ENCODE measurements at places on chromosomes 13 and 19.

GRCh38 chr13:53110181-53110580 lies 81.6 kb downstream of the OLFM4 start:
- DNase-seq: no peak

- DNase-seq: no peak
Observed at GRCh38 chr19:41910240-41910991, 17.8 kb downstream of the ERFL start.

DNA sequence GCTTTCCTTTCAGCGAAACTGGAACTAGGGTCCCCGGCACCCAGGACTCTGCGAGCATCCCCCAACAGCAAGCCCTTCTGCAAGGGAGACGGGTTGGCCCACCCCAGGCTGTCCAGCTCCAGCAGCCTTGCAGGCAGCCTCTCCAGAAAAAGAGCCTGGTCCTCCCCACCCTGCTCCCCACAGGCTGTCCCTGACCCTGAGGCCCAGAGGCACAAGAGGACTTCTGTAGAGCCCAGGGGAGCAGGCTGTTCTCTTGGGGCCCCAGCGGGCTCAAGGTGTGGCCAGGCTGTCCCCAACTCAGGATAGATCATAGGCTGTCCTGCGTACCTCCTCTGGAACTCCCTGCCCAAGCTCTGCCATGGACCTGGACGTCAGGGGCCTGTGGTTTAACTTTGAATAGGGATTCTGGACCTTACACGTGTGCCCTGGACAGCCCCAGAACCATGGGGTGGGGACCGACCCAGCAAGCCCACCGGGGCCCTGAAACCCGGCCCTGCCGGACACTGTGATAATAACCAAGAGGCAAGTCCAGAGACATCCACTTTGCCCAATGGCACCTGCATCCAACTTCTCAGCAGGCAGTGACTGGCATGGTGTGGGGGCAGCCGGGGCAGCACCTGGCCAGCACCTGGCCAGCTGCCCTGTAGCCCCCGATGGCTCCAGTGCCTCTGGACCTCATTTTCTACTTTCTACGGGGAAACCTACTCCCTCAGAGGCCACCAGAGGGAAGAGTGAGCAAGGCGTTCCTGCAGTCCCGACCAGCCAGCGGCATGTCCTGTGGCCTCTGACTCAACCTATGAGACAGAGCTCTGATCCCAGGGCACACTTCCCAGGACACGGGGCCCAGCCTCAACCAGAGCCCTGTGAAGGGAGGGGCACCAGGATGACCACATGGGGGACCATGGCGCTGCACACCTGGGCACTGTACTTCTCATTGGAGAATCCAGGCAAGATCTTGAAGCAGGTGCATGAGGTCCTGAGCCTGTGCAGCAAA lies 50.9 kb upstream of the TPM4 start:
- DNase-seq: peak; percentile 55

- DNase-seq: no peak
Observed at GRCh38 chr19:8466018-8466417, 21.2 kb downstream of the HNRNPM start.

GRCh38 chr13:94312511-94313216 lies 166.8 kb downstream of the DCT start:
- DNase-seq: no peak

DNA sequence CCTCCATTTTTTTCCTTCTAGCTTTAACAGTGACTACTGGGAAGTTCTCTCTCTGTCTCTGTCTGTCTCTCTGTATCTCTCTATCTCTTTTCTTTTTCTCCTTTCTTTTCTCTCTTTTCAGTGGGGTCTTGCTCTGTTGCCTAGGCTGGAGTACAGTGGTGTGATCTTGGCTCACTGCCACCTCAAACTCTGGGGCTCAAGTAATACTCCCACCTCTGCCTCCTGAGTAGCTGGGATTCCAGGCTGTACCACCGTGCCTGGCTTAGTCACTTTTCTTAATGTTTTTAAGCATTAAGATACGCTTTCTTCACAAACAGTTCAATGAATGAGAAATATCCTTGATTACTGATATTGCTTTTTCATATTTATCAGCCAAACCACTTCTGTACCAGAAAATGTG lies 13.1 kb downstream of the PCCA start:
- no peak for DNase-seq

DNA sequence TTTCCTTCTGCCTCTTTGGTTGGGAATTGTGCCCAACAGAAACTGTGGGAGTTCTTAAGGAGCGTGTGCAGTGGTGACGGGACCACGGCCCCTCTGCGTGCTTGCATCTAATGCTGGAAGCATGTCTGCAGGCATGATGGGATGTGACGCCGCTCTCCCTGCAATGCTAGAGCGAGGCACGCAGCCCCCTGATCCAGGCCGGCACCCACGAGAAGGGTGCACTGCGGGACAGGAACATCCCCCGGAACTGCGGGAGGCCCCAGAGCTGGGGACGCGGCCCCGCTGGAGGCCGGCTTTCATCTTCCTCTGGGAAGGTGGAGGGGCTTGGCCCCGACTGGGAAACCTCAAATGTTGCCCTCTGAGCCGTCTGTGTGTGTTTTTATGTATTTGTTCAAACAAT lies 32.7 kb downstream of the TMEM255B start:
- DNase-seq: no peak

DNA sequence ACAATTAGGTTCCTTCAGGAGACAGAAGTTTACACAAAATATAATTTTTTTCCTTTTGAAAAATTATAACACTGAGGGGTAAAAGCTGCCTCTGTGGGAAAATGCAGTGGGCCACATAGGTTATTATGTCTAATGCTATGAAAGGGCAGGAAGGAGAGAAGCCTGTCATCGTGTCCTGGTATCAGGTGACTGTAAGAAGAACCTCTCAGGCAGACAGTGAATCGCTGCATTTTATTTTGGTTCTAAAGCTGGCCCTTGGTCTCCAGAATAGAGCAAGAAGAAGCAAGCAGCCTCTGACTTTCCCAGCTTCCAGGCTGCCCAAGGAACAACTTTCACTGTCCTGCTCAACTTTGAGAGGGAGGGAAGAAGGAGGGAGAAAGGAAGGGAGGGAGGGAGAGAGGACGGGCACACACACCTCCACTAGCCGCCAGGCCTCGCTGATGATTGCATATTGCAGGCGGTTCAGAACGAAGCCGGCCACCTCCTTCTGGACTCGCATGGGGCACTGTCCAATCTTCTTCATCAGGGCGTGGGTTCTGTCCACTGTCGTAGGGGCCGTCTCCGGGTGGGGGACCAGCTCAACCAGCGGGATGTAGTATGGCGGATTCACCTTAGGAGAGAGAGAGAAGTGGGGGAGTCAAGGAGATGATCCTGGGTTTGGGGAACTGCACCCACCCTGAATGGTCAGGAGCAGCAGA lies 93.8 kb downstream of the CRYL1 start:
- no peak for DNase-seq

GRCh38 chr19:46080561-46080960 lies 39.8 kb upstream of the IGFL4 start:
- DNase-seq: peak; percentile 50

DNA sequence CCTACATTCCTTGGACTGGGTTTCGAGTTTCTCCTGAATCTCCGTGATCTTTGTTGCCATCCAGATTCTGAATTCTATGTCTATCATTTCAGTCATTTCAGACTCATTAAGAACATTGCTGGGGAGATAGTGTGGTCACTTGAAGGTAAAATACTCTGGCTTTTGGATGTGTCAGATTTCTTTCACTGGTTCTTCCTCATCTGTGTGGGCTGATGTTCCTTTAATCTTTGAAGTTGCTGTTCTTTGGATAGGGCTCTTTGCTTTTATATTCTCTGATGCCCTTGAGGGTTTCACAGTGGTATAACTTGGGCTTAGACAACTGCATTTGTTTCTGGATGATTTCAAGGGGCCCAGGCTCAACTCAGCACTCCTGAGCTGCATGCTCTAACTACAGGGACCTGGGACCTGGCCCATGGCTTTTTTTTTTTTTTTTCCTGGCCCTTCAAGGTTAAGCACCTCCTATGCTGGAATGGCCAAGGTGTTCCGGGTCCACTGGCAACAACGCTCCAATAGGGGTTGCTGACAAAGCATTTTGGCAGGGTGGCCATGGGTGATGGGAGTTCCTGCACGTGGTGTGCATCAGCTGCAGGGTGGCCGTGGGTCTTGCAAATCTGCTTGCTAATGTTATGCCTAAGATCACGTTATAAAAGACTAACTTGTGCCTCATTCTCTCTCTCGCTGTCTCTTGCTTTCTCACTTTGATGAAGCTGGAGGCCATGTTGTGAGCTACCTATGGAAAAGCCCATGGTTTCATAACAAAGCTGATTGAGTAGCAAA lies 5.9 kb upstream of the SIGLEC7 start:
- no peak for DNase-seq

- no peak for DNase-seq
Observed at GRCh38 chr19:51507192-51507591, 5.6 kb upstream of the SIGLEC12 start.

DNA sequence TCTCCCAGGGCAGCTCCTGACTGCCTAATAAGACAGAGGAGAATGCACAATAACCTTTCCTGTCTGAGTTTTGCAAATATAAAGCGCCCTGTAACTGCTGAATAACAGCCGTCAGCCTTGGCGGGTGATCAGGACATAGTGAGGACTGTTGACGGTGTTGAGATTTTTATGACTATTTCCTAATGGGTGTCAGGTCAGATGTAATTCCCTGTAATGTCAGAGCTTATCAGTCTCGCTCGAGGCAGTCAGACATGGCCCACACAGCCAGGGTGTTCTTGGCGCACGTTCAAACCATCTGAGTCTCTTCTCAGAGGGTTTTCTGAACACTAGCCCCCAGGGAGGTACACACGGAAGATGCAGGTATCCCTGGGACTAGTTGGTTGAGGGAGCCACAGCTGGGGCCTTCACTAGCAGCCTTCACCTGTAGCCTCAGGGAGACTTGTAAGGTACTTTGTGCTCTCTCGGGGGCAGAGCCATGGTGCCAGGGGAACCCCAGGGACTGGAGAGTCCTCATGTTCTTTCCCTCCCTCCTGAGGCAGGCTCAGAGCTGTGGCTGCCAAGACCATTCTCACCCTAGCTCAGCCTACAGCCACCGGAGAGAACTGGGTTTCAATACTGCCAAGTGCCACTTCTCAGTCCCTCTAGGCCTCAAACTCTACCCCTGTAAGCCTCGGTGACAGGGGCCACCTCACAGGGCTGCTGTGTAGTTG lies 213.1 kb downstream of the UQCRFS1 start:
- DNase-seq: no peak

DNA sequence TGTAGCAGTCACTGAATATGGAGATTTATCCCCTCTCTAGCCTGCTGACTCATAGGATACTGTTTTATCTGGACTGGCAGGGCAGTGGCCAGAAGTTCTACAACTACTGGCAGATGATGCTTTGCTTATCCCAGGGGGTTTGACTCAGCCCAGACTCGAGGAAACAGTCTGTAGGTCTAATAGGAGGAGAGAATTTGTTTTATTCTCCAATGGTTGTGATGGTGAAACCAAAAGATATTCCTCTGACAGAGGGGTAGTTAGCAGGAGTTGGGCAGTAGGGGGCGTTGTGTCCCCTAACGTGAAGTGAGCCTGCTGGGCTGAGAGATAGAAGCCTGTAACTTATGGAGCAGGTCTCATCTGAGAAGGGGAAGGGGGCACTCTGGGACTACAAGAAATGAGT lies 74.9 kb downstream of the WTIP start:
- no peak for DNase-seq

GRCh38 chr13:50512474-50513299 lies 330.8 kb downstream of the DLEU7 start:
- DNase-seq: no peak

DNA sequence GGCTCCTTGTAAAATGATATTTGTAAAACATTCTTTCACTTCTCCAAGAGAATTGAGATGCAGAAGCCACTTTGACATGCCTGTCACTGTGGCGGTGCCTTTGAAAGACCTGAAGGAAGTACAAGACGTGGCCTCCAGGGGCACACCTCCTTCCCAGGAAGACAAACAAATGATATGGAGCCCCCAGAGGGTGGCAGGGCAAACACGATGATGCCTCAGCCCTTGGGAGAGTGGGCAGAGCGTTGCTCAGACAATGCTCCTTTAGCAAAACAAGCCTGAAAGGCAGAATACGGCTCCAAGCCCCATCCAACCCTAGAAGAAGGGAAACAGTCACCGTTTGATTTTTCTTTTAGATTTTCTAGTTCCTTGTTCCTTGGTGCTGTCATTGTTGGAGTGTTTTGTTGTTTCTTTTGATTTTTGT lies 9.2 kb upstream of the ATP12A start:
- DNase-seq: no peak

GRCh38 chr19:19943848-19944582 lies 43.3 kb downstream of the ZNF93 start:
- no peak for DNase-seq

GRCh38 chr13:99384468-99384867 lies 77.3 kb upstream of the GPR183 start:
- no peak for DNase-seq

DNA sequence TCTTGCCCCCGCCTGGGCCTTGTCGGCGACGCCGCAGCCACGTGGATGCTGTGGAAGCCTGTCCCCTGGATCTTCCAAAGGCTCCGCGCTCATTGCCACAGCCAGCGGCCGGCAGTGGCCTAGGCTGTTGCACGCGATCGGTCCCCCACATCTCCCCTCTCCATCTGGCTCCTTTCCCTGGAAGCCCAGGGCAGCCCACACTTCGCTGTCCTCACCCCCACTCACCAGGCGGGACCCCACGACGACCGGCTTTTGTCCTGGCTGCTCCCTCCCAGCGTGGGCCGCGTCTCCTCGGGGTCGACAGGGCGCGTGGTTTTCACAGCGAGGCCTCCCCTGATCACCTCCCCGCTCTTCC lies 605 bp upstream of the TEX30 start:
- DNase-seq: no peak

DNA sequence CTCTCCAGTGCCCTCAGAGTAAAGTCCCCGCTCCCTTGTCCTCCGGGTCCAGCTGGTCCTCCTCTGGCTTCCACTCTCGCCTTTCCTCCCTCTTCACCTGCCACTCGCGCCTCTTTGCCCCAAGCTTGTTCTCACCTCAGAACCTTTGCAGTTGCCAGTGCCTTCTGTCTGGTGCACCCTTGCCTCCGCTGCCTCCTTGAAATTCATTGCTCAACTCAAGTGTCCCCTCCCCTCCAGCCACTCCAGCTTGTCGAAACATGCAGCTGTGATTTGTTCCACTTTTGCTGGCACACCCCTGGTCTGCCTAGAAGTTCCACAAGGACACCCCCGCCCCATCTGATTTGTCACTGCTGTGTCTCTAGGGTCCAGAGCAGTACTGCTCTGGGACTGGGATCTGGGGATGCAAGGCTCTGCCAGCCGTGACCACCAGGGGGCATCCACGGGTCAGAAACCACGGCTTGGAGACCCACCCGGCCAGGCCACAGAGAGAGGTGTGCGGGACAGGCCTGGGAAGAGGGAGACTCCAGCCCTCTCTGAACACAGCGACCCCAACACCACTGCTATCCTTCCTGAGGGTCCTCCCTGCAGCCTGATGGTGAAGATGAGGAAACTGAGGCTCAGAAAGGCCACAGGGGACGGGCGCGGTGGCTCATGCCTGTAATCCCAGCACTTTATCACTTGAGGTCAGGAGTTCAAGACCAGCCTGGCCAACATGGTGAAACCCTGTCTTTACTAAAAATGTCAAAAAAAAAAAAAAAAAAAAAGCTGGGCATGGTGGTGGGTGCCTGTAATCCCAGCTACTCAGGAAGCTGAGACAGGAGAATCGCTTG lies 49.9 kb downstream of the AP1M1 start:
- no peak for DNase-seq
